ENCODE measurements at places on chromosomes 3 and 15.

GRCh38 chr3:54746722-54747121, 181.1 kb downstream of the LRTM1 start:
- DNase-seq = no peak

GRCh38 chr3:45583021-45583851, 11.3 kb upstream of the LIMD1 start:
- DNase-seq = no peak

- DNase-seq = no peak
These were observed 35.0 kb downstream of the ZXDC start for GRCh38 chr3:126440709-126440995.

- DNase-seq = no peak
These were observed 48.5 kb downstream of the RGMA start for GRCh38 chr15:93040288-93041158.

DNA sequence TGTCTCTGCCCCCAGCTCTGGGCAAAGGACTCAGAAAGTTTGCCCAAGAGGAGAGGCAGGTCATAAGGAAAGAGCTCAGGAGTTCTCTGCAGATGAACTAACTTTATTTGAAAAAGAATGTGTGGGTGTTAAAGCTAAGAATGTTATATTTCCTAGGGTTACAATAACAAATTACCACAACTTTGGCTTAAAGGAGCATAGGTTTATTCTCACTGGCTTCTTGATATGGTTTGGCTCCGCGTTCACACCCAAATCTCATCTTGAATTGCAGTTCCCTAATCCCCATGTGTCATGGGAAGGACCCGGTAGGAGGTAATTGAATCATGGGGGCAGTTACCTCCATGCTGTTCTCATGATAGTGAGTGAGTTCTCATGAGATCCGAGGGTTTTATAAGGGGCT, 383.7 kb upstream of the CFAP20DC start:
- no peak for DNase-seq

GRCh38 chr15:62187425-62187824, 22.3 kb upstream of the C2CD4B start:
- DNase-seq = no peak

DNA sequence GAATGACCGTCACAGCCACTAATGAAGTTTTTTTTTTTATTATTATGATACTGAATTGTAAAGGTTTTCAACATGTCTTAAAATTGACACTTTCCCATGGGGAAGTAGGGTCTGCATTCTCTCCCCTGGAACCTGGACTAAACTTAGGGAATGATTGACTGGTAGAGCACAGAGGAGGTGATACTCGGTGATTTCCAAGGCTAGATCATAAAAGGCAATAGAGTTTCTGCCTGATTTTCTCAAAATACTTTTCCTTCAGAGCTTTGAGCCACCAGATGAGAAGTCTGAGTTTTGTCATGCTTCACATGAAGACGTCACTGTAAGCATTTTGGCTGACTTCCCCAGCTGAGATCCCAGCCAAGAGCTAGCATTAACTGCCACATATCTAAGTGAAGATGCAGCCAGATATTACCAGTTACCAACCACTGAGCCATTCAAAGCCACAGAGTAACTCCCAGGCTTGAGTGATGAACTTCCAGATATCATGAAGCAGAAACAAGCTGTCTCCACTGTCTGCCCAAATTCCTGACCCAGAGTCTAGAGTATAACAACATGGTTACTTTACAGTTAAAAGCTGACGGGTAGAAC, 105.8 kb downstream of the LSAMP start:
- DNase-seq = no peak

DNA sequence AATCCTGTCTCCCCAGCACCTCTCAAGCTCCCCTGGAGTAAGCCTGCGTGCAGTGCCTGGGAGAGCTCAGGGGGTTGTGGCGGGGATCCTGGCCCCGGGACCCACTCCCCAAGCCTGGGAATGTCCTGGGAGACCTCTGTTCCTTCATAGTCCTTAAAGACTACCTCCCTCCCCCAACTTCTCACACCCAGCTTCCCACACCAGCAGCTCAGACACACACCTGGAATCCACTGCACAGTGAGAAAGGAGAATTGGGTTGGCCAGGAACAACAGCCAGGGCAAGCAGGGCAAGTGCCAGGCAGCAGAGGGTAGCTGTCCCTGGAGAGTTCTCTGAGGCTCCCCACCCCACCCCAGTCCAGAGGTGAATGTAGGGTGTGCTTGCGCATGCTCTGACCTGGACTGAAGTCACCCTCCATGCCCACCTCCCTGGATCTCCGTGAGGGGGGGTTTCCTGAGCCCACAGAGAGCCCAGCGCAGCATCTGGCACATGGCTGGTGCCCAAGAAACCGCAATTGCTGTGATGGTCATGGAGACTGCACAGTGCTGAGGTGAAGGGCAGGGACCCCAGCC, 22.2 kb downstream of the PSTPIP1 start:
- DNase-seq = no peak

DNA sequence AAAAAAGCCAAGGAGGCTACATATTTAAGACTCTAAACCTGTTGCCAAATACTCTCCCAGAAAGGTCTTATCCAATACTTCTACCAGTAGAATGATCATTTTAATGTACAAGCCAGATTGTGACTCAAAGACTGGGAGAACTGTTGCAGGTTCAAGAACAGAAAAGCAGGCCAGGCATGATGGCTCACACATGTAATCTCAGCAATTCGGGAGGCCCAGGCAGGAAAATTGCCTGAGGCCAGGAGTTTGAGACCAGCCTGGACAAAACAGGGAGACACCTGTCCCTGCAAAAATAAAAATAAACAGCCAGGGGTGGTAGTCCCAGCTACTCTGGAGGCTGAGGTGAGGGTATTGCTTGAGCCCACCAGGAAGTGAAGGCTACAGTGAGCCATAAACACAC, 17.8 kb upstream of the THUMPD3 start:
- no peak for DNase-seq

GRCh38 chr3:108001457-108001856, 89.4 kb downstream of the CD47 start:
- DNase-seq = no peak

DNA sequence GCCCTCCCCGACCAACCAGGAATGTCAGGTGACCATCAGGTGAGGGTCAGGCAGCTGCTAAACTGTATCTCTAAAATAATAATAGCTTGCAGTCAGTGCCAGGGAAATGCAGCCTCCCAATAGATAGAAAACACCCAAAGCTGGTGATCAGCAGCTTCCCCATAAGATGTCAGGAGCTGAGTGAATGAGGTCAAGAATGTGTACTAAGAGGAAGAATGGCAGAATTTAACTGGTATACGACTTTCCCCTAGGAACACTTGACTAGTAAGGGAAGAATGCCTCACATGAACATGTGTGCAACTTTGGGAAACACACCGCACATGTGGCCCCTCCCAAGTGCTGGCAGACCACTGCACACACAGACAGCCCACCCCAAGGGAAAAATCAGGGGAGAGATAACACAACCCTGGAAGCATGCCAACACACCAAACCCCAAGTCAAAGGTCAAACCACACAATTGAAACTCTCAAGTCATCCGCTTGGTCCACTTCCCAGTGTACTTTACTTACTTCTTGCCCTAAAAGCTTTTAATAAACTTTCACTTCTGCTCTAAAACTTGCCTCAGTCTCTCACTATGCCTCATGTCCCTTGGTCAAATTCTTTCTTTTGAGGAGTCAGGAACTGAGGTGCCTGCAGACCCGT, 806.5 kb downstream of the OTOL1 start:
- no peak for DNase-seq

GRCh38 chr3:94360987-94361386, 298.1 kb downstream of the NSUN3 start:
- no peak for DNase-seq

GRCh38 chr3:33645060-33645647, 72.9 kb downstream of the CLASP2 start:
- no peak for DNase-seq

DNA sequence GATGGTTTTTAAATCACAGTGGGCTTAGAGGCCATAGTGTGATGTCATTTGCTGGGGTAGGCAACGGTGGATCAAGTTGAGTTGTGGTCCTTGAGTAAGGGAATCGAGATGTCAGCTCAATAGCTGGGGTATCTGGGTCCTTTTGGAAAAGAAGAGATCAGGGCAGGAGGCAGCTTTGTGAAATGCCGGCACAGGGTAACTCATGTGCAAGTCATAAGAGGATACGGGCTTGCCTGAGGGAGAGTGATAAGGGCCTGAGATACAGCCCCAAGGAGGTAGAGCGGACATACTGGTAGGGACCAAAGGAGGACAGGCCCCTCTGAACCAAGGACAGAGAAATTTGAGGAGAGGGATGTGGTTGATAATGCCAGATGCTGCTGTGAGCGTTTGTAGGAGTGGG, 4.2 kb upstream of the FAM131A start:
- no peak for DNase-seq

- no peak for DNase-seq
These were observed 27.7 kb upstream of the IL20RB start for GRCh38 chr3:136929977-136930670.

DNA sequence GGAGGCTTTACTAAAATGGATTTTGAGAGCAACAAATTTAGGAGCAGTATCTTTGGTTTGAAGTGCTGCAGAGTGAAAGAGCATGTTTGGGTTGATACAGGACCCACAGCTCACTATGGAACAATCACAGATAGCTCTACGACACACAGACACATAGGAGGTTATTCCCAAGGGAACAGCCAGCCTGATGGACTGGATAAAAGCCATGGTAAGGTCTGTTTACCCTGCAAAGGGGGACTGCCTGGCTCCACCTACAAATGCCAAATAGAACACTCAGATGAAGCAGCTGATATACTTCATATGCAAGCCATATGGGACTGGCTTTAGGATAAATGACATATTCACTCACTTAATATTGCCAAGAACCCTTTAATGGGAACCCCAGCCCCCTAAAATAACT, 75.4 kb downstream of the CDC25A start:
- no peak for DNase-seq

DNA sequence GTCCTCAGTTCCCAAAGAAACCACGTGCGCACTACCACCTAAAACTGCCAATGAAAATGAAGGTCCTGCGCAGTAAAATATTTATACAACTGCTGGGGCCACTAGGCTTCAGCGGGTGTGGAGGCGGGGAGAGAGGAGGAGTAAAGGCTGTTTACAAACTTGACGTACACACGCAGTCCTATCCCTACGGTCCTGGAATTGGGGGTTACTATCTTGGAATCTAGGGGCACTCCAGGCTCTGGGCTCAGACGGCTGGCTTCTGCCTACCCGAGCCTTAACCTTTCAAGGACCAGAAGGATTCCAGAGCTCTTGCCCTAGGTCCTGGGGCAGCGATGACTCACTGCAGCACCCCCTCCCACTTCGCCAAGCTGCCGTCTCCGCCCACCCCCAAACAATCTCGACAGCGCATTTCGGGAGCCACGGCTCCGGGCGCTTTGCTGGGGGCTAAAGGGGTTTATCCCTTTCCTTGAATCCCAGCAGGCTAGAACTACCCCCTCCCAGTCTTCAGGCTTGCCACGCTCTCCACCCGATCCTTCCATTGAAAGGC, 3.0 kb downstream of the ADAMTS9 start:
- no peak for DNase-seq

DNA sequence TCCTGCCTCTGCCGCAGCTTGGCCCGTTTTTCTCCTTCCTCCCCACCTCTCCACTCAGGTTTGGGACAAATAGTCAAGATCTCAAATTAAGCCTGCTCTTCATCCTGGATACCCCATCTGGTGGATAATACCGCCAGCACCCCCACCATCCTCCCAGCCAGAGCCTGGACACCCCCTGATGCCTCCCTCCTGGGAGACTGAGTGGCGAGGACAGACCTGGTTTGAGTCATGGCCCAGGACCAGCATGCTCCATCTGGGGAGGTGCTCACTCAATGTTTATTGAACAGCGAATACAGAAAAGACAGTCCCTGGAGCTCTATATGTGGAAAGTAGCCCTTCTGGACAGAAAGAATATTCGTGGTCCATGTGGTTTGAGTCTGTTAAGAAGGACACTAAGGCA, 23.3 kb downstream of the CTSH start:
- no peak for DNase-seq

- no peak for DNase-seq
These were observed 116.4 kb downstream of the IL5RA start for GRCh38 chr3:2993736-2994135.

GRCh38 chr3:45986303-45986982, 9.2 kb downstream of the FYCO1 start:
- DNase-seq = no peak

GRCh38 chr3:60055765-60056164, 1005.9 kb upstream of the CFAP20DC start:
- no peak for DNase-seq

DNA sequence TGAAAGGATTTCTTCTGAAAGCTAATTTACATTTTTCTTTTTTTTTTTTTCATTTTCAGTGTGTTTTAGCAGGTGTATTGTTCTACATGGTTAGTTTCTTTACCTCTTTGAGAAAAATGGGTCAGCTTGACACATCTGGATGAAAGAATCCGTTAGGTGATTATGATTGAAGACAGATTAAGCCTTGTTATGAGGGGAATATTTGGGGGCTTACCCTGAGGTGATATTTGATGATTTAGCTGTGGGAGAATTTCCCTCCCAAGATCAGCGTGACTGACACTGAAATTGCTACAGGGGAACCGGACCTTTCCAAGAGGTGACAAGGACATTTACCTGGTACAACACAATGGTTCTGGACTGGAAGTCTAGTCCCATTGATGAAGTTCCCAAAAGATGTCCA, 147.5 kb downstream of the NFKBIZ start:
- no peak for DNase-seq

DNA sequence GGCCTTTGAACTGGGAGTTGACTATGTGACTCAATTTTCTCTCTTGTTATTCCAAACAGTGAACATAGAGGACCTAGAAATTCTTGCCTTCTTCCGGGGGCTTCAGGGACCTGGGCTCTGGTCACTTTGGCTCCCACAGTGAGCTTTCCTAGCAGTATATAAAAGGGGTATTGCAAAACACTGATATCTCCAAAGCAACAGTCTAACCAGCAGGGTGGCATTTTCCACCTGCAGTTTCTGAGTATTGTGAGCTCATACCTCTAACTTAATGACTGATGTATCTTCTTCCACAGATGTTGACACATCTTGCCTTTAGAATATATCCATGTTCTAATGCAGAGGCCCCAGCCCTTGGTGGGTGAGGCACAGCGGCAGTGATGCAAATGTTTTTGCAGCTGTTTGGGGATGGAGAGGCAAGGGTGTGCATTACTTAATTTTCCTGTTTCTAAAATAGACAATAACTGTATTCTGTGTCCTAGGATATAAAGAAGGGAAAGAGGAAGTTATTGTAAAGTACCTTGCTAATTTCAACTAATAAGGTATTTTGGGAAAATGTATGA, 45.7 kb upstream of the ADGRG7 start:
- DNase-seq = no peak

DNA sequence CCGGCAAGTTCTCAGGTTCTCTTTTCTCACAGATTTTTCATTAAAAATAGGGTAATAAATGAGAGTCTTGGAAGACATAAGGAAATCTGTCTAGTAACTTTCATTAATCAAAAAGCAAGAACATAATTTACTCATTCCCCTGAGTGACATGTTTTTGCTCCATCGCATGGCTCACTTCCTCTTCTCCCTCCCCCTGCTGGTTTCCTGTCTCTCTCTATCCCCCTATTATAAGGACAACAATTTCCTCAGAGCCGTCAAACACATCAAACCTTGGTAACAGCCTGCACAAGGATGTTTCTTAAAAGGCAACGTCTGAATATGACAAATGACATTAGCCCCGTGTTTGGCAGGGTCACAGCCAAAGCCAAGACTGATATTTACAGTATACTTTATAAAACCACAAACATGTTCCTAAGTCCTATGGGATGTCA, 1149.6 kb downstream of the IGSF11 start:
- no peak for DNase-seq
